Peyer's patch (tissue), 4 donors: ENCODE measurements at places on chromosomes 6 and 20. TPM values are rescaled to one million over a fixed set of nuclear protein-coding genes. Genes with fewer than 3 reads are reported as not detected.

DNA sequence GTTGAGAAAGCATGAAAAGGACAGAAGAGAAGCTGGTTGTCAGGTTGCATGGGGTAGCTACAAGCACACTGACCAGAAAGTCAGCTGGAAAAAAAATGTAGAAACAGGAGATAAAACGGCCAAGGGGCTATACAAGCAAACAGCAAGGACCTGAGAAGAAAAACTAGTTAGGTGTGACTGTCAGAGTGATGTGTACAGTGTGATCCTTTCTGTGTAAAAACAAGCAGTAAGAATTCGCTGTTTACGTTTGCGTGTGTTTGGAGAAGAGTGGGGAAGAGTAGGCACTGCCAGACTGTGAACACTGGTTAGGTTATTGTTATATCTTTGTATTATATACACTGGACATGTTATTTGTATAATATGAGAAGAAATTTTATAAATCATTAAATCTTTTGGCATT lies 28.1 kb downstream of the PTPN1 start:
- no peaks in the 10 kb centered on the region for H3K36me3 ChIP-seq
- H3K27ac ChIP-seq: no peak overlapping the region
- peaks cover 30% of the 10 kb centered on the region for H3K4me1 ChIP-seq
- H3K4me3 ChIP-seq: no peak overlapping the region
- no peaks in the 10 kb centered on the region for H3K27me3 ChIP-seq

MEI4 gene
- total RNA-seq: not detected

GRCh38 chr6:30600451-30600961 lies 16.5 kb downstream of the PPP1R10 start:
- H3K4me1 ChIP-seq: no peaks in the 10 kb centered on the region
- H3K27ac ChIP-seq: no peak overlapping the region
- no peaks in the 10 kb centered on the region for H3K27me3 ChIP-seq
- peaks cover 2% of the 10 kb centered on the region for H3K36me3 ChIP-seq
- no peak for DNase-seq

DNA sequence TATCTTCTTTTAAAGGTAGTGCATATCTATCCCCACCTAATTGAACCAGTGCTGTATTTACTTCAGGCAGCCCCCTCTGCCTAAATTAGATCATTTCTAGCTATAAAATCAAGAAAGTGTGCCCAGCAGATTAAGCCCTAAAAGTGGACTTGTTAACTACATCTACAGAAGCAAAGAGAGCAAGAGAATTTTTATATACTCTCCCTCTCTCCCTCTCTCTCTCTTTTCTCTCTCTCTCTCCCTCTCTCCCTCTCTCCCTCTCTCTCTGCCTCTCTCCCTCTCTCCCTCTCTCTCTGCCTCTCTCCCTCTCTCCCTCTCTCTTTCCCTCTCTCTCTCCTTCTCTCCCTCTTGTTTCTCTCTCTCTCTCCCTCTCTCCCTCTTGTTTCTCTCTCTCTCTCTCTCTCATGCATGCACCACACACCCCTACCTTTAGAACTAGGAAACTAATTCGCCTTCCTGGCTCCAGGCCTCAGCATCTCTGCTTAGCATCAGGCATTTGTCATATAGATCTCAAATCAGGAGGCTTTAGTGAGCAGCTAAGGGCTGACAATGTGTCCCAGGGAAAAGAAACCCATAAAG lies 71.4 kb downstream of the FOXA2 start:
- no peak overlapping the region for H3K27ac ChIP-seq
- H3K36me3 ChIP-seq: no peaks in the 10 kb centered on the region
- H3K4me1 ChIP-seq: no peaks in the 10 kb centered on the region

GRCh38 chr20:7285918-7286556 lies 518.6 kb downstream of the BMP2 start:
- no peak overlapping the region for H3K27ac ChIP-seq
- no peaks in the 10 kb centered on the region for H3K27me3 ChIP-seq
- no peaks in the 10 kb centered on the region for H3K36me3 ChIP-seq

GRCh38 chr6:38320843-38321242 lies 318.9 kb downstream of the BTBD9 start:
- H3K27me3 ChIP-seq: no peaks in the 10 kb centered on the region
- no peaks in the 10 kb centered on the region for H3K4me1 ChIP-seq
- H3K36me3 ChIP-seq: no peaks in the 10 kb centered on the region
